IPS DF 6.9 (cell line): ENCODE measurements at places on chromosomes 6 and 20.

GRCh38 chr6:903761-904160 lies 210.8 kb upstream of the EXOC2 start:
- no peak overlapping the region for H3K4me3 ChIP-seq
- H3K36me3 ChIP-seq: no peaks in the 10 kb centered on the region
- no peaks in the 10 kb centered on the region for H3K4me1 ChIP-seq
- no peak overlapping the region for H3K27ac ChIP-seq
- DNase-seq: no peak
- H3K27me3 ChIP-seq: no peaks in the 10 kb centered on the region

DNA sequence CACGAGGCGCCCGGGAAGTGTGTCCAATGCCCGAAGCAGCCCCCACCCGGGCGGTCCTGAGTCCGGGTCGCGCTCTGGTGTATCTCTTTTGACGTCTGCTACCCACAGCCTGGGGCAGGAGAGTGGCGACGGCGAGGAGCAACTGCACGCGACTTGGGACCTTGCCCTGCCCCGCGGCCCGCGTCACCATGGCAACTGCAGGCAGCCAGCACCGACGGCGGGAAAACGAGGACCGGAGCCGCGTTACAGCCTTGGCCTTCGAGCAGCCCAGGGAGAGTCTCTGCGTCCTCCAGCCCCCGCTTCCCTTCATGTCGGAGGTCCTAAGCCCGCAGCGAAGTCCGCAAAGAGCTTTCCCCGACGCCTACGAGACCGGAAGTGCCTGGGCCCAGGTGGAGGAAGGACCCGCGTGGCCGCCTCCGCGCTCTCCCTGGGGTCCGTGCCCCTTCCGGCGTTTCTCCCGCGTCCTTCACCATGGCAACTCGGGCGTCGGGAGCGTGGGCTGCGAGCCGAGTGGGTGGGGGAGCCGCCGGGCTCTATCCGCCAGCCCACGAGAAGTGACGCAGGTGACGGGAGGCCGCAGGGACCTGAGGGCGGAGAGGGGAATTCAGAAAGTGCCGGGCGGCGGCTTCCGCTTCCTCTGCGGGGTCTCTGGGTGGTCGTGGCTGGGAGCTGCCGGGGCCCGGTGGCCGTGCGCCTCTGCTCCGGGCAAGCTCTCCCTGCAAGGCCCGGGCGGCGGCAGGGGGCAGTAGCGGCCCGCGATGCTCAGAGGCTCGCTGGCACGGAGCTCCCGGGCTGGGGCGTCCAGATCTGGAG lies 88.6 kb upstream of the TGM3 start:
- no peak overlapping the region for H3K27ac ChIP-seq
- H3K27me3 ChIP-seq: no peaks in the 10 kb centered on the region
- peak; percentile 41 for DNase-seq
- no peaks in the 10 kb centered on the region for H3K36me3 ChIP-seq

GRCh38 chr20:53036992-53037391 lies 64.8 kb downstream of the TSHZ2 start:
- no peaks in the 10 kb centered on the region for H3K36me3 ChIP-seq
- H3K27ac ChIP-seq: no peak overlapping the region
- H3K4me3 ChIP-seq: no peak overlapping the region
- no peaks in the 10 kb centered on the region for H3K27me3 ChIP-seq
- 0 out of 2 replicates have a peak, but pooled peaks cover 2% of the 10 kb centered on the region for H3K4me1 ChIP-seq
- no peak for DNase-seq

- no peaks in the 10 kb centered on the region for H3K27me3 ChIP-seq
- no peaks in the 10 kb centered on the region for H3K4me1 ChIP-seq
- no peak overlapping the region for H3K4me3 ChIP-seq
- no peaks in the 10 kb centered on the region for H3K36me3 ChIP-seq
Measured at GRCh38 chr6:114087496-114087895, 116.5 kb upstream of the HDAC2 start.

DNA sequence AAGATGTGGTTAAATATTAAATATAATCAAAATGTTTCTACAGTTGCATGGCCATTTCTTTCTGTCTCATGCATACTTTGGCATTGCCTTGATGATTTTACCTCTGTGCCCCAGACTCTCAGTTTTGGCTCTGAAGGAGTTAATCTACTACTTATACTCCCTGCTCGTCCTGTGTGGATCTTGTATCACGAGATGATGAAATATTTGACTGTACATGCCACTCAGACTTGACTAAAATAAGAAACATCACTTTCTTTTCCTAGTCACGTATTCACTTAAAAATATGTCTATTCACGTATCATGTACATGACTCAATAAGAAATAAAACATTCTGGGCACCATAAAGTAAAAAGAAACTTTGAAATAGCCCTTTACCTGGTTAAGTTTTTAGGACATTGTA lies 397.7 kb downstream of the RFPL4B start:
- no peak for DNase-seq
- H3K27me3 ChIP-seq: no peaks in the 10 kb centered on the region
- H3K27ac ChIP-seq: no peak overlapping the region
- H3K4me3 ChIP-seq: no peak overlapping the region
- no peaks in the 10 kb centered on the region for H3K36me3 ChIP-seq
- no peaks in the 10 kb centered on the region for H3K4me1 ChIP-seq

DNA sequence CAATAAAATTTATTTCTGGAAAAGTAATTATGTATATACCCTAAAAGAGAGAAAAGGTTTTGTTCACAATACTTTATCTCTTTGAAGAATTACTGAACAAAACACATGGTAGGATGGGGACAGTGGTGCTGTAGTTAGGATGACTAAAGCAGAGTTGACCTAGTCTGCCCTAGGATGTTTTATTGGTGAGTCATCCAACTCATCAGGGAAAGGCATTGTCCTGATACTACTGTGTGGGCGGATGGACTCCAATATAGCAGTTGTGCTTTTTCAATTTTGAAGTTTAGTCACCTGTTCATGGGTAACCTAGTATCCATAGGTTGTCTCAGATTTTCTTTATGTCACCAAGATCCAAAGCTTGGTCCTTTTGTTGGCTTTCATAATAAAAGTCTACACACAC lies 53.3 kb upstream of the EYS start:
- H3K36me3 ChIP-seq: no peaks in the 10 kb centered on the region
- no peaks in the 10 kb centered on the region for H3K27me3 ChIP-seq
- DNase-seq: no peak
- H3K4me3 ChIP-seq: no peak overlapping the region
- no peak overlapping the region for H3K27ac ChIP-seq

DNA sequence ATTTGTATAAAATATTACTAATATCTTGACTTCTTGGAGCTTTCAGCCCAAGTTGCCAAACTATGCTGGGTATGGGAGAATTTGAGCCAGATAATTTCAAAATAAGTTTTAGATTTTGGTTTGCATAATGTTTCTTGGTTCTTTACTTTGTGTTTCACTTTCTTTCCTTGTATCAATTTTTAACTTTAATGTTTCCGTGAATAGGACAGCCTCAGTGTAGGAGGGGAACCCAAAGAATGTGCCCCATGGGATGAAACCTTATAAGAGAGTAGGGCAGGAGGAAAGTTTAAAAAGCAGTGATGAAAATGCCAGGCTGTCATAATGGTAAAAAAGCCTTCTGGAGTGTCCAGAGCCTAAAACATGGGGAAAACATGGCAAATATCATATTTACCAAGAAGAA lies 252.4 kb upstream of the IRAK1BP1 start:
- H3K4me3 ChIP-seq: no peak overlapping the region
- H3K36me3 ChIP-seq: no peaks in the 10 kb centered on the region
- no peaks in the 10 kb centered on the region for H3K27me3 ChIP-seq
- no peaks in the 10 kb centered on the region; the same call in 1 of the 2 replicates for H3K4me1 ChIP-seq
- no peak overlapping the region for H3K27ac ChIP-seq

DNA sequence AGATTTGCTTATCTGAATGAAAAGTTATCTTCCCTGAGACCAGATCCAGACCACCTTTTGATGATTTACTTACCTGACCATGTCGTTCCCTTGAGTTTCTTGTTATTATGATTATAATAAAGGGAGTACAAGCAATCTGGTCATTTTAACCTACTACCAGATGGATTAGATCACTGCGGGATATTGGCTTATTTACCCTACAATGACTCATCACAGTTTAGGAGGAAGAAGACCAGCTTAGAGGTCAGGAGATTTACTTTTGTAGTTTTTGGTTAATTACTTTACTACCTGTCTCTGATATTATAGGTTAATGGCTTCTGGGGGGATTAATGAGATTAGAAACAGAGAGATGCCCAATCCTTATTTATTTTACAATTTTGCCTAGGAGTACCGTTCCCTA lies 10.7 kb downstream of the PKIB start:
- H3K27ac ChIP-seq: no peak overlapping the region
- H3K27me3 ChIP-seq: no peaks in the 10 kb centered on the region
- no peak overlapping the region for H3K4me3 ChIP-seq
- H3K4me1 ChIP-seq: no peaks in the 10 kb centered on the region
- H3K36me3 ChIP-seq: no peaks in the 10 kb centered on the region
- no peak for DNase-seq

- no peak overlapping the region for H3K27ac ChIP-seq
- no peaks in the 10 kb centered on the region for H3K36me3 ChIP-seq
- no peak for DNase-seq
- no peaks in the 10 kb centered on the region for H3K4me1 ChIP-seq
- no peak overlapping the region for H3K4me3 ChIP-seq
Measured at GRCh38 chr6:128305228-128305627, 215.2 kb downstream of the PTPRK start.

DNA sequence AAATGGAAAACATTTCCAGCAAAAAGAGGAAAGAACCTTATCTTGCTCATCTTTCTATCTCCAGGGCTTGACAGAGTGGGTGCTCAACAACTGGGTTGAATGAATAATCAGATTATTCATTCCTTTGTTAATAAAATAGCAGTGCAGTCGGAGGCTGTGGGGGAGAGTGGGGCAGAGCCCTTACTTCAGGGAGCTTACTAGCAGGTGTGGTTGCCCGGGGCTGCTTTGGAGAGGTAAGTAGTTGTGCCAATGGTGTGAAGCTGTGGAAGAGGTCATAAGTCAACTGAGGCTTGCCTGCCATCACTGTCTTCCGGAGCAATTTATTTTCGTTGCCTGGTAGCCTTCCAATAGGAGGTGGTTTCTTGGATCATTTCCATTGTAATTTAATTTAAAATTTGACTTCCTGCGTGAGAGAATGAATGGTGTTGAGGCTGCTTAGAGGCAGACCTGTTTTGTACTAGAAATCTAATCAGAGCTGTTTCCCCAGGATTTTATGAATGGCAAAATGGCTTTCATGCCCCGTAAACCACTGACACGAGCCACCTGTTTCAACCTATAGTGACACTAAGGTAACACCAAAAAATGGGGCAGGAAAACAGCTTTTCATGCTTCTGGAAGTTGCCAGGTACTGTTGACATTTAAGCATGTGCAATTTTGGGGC lies 51.4 kb downstream of the ZDHHC14 start:
- no peak for DNase-seq
- no peaks in the 10 kb centered on the region for H3K36me3 ChIP-seq
- no peak overlapping the region for H3K4me3 ChIP-seq
- H3K27ac ChIP-seq: no peak overlapping the region

- DNase-seq: no peak
- H3K4me1 ChIP-seq: peaks cover 1% of the 10 kb centered on the region; the same call in 1 of the 2 replicates
- H3K36me3 ChIP-seq: no peaks in the 10 kb centered on the region
- no peak overlapping the region for H3K4me3 ChIP-seq
Measured at GRCh38 chr20:23541330-23541729, 27.0 kb downstream of the CST9L start.

- H3K36me3 ChIP-seq: no peaks in the 10 kb centered on the region
- DNase-seq: no peak
Measured at GRCh38 chr20:48276021-48276342, 490.7 kb upstream of the SULF2 start.

DNA sequence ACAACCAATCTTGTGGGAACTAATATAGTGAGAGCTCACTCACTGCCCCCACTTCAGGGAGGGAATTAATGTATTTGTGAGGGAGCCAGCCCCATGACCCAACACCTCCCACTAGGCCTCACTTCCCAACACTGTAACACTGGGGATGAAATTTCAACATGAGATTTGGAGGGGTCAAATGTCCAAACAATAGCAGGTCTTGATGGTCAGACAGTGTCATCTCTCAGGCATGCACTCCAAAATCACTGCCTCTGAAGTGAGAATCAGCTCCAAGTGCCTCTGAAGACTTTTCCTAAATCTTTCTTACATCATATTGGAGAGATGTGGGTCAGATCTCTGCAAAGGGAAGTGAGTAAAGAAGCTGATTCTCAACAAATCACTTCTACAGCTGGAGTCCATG lies 13.8 kb upstream of the SAYSD1 start:
- H3K4me1 ChIP-seq: no peaks in the 10 kb centered on the region; the same call in 1 of the 2 replicates
- H3K27ac ChIP-seq: no peak overlapping the region
- no peak for DNase-seq
- no peaks in the 10 kb centered on the region for H3K27me3 ChIP-seq
- no peak overlapping the region for H3K4me3 ChIP-seq

GRCh38 chr6:154933181-154933827 lies 61.8 kb upstream of the TIAM2 start:
- H3K4me3 ChIP-seq: no peak overlapping the region
- no peak for DNase-seq
- no peaks in the 10 kb centered on the region for H3K36me3 ChIP-seq
- H3K27ac ChIP-seq: no peak overlapping the region
- H3K4me1 ChIP-seq: peaks cover 2% of the 10 kb centered on the region

DNA sequence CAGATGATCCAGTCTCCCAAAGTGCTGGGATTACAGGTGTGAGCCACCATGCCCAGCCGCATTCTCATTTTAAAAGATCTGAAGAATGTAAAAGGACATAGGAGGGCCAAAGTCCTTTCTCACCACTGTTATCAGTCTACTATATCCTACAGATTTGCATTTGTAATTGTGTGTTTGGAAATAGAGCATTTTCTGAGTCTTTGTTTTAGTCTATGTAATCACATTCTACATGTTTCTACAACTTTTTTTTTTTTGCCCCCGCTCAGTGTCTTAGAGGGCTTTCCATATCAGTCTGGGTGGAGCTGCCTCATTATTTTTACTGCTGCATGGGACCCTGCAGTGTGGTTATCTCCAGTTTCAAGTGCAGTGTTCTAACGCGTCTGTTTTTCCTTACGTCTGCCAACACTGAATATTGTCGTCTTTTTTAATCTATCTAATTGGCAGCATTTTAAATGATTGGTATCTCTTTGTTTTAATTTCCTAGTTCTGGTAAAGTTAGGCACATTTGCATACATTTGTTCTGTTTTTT lies 7.8 kb downstream of the CUL9 start:
- H3K4me1 ChIP-seq: 0 out of 2 replicates have a peak, but pooled peaks cover 2% of the 10 kb centered on the region
- H3K27ac ChIP-seq: no peak overlapping the region
- peaks cover 2% of the 10 kb centered on the region; the same call in 1 of the 2 replicates for H3K36me3 ChIP-seq
- no peak for DNase-seq
- H3K27me3 ChIP-seq: no peaks in the 10 kb centered on the region

DNA sequence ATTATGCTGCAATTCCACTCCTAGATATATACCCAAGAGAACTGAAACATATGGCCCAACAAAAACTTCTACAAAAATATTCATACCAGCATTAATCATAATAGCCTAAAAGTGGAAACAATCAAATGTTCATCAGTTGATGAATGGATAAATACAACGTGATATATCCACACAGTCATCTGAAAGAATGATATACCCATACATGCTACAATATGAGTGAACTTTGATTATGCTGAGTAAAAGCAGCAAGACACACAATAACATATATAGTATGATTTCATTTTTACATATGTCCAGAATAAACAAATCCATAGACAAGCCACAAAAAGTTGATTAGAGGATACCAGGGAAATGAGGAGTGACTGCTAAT lies 30.7 kb downstream of the CDK19 start:
- no peaks in the 10 kb centered on the region for H3K4me1 ChIP-seq
- H3K36me3 ChIP-seq: no peaks in the 10 kb centered on the region
- H3K27me3 ChIP-seq: no peaks in the 10 kb centered on the region

GRCh38 chr20:25541676-25542075 lies 43.7 kb downstream of the NINL start:
- DNase-seq: no peak
- H3K27me3 ChIP-seq: no peaks in the 10 kb centered on the region
- H3K27ac ChIP-seq: no peak overlapping the region
- no peaks in the 10 kb centered on the region for H3K36me3 ChIP-seq
- H3K4me3 ChIP-seq: no peak overlapping the region

GRCh38 chr6:37688078-37688850 lies 9.4 kb downstream of the MDGA1 start:
- DNase-seq: no peak
- no peak overlapping the region for H3K27ac ChIP-seq
- H3K36me3 ChIP-seq: no peaks in the 10 kb centered on the region
